ENCODE measurements at places on chromosomes 11 and 22.

DNA sequence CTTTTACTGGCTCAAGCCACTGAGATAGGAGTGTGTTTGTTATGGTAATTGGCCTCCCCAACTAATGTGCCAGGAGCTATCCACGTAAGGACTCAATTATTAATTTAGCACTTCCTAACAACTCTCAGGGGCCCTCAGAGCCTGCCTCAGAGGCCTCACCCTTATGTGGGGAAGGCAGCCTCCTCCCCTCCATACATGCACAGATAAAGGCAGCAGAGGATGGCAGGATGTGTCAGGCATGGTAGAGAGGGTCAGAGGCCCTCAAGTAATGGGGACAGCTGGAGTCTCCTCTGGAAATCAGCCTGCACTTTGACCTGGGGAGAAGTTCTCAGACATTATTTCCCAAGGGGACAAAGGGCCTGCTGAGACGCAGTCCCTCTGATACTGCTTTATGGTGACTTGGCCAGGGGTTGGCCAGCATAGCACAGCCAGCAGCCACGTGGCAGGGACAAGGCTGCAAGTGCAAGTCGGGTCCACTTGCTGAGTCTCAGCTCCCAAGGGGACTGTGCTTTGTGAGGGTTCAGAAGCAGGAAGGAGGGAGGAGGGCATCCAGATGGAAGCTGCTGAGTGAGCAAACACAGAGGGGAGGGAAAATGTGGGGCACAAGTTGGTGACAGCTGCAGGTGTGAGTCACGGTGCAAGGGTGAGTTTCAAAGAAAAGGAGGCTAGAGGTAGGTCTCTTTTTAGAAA lies 17.0 kb downstream of the MOGAT2 start:
- DNase-seq: no peak

DNA sequence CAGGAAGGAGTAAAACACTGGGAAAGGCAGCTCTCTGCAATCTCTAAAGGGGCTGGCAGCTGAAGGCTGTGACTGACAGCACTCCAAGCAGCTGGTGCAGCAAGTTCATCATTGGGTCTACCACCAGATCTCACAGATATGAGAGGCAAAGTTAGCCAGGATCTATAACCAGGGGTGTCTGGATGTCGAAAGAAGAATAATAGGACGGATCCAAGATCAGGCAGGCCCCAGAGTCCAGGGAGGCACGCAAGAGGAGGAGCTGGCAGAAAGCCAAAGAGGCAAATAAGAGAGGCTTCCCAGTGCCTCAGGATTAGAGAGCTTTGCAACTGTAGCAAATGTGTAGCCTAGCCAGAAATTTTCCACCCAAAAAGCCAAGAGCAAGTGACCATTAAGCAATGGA lies 77.1 kb downstream of the RBMXL2 start:
- DNase-seq: no peak

GRCh38 chr11:72478669-72479068 lies 44.3 kb upstream of the CLPB start:
- DNase-seq: no peak

DNA sequence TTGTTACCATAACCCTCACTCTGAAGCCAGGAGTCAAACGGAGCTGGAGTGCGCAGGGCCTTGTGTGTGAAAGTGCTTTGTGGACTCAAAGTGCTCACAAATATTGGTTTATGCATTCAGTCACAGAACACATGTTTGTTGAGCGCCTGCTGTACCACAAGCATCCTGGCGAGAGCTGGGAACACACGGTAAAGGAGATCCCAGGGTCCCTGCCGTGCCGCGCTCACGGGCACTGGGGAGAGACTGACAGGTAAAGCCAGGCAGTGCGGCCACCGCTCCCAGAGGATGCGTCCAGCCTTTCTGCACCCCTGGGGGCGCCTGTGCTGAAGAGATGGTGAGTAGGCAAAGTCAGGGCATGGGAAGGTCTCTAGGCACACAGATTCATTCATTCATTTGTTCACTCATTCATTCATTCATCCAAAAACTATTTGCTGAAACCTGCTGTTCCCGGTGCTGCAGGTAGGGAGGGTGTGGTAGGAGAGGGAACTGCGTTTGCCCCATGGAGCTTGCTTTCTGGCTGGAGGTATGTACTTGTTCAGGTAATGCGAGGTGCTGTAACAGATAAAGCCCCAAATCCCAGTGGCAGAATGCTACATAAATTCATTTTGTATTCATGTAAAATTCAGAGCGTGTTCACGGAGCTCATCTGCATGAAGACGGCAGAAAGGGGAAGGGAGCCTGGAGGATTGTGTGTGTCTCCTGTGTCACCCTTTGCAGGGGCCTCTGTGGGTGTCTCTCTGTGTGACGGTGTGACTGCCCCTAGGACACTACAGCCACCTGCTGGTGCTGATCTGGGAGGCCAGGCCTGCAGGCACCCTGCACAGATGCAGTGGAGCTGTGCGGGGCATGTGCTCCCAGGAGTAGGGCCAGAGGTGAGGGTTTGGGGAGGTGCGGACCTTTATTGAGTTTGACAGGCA lies 167.0 kb upstream of the B3GAT1 start:
- DNase-seq: no peak

- DNase-seq: no peak
Observed at GRCh38 chr11:29119707-29120618, 896.9 kb downstream of the KCNA4 start.

- peak; percentile 30 for DNase-seq
Observed at GRCh38 chr22:24768537-24769374, 5.8 kb downstream of the PIWIL3 start.

GRCh38 chr22:41957941-41958556 lies 6.1 kb downstream of the SMIM45 start:
- no peak for DNase-seq

DNA sequence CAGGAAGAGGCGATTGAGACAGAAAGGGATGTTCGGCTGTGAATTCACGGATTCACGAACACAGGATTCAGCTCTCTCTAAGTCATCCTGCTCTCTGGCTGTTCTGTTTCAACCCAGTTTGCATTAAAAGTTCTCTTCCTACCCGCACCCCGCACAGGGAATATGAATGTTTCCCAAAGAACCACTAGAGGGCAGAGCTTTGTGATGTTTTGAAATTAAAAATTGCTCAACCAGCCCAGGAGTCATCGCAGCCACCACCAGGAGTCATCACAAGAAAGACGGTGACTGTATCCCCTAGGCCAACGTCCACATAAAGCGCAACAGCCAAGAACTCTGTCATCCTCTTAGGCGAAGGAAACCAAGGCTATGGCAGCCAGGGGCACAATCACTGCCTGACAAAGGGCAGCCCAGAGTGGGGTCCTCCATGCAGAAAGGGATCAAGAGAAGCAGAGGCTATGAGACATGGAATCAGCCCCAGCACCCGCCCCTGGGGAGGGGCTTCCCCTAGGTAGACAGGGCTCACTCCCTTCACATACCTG lies 122.4 kb downstream of the WT1 start:
- DNase-seq: no peak

DNA sequence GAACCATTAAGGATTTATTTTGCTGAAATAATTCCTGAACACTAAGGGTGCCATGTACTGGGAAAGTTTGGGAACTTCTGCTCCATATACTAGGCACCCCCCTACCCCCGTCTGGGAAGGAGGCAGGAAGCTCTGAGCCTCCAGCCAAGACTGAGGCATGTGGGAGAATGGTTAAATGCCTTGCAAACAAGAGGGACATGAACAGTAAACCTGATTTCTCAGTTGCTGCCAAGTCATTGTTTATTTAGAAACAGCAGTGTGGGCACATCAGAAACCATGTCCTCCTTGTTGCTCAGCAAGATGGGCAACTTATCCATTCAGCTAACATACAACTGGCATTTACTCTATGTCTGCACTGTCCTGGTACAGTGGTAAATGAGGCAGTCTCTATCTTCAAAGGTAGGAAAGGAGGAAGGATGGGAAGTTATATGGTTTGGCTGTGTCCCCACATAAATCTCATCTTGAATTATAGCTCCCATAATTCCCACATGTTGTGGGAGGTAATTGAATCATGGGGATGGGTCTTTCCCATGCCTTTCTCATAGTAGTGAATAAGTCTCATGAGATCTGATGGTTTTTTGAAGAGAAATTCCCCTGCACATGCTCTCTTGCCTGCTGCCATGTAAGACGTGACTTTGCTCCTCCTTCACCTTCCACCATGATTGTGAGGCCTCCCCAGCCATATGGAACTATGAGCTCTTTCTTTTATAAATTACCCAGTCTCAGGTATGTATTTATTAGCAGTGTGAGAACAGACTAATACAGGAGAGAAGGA lies 459.1 kb downstream of the MIAT start:
- no peak for DNase-seq

DNA sequence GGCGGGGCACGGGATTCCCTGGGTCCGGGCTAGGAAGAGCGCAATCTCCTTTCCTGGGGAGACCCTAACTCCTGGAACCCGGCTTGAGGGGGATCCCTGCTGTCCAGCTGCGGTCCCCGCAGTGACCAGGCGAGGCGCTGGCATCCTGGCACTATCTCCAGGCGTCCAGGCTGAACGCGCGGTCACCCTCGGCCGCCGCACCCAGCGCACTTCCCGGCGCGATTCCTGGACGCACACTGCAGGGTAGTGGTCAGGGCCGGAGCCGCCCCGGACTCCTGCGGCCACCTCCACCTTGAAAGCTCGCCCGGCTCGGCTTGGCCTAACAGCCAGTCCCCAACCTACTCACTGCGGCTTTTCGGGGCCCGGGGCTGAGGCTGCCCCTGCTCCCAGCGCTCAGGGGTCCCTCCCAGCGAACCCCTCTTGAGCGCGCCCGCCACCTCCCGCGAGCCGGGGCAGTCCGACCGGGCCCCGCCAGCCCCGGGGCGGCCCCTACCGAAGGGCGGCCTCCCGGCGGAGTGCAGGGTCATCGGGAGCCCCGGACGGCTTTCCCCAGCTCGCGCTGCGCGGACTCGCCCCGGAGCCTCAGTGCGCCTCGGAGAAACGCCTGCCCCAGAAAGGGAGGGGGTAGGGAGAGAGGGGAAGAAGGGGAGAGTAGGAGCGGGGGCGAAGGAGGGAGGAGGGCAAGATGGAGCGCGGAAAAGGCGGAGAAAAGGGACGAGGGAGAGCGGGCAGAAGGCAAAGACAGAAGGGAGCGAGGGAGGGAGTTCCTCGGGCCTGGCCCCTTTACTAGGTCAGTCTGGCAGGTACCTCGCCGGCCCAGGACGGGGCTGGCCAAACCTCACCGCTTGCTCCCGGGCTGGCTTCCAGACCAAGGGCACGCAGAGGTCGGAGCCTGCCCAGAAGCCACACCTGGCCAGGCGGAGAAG lies 1.0 kb downstream of the POU2AF3 start:
- DNase-seq: no peak

DNA sequence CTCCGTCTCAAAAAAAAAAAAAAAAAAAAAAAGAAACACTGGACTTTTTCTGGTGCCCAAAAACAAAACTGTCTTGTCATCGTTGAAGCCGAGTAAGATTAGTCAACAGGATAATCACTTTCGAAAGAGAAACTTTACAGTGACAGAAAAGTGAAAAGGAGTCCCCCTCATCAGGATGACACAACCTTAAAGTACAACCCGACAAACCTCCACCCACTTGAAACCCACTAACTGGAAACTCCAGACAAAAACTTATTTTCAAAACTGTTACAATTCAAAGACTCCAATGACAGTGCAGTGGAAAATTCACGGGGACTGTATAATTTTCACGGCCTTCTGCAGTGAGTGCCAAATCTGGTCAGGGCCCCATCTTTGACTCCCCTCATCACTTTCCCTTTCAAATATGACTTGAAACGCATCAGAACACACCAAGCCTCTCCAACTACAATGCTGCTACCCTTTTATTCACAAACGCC lies 1.3 kb downstream of the DENND5A start:
- peak; percentile 40 for DNase-seq

DNA sequence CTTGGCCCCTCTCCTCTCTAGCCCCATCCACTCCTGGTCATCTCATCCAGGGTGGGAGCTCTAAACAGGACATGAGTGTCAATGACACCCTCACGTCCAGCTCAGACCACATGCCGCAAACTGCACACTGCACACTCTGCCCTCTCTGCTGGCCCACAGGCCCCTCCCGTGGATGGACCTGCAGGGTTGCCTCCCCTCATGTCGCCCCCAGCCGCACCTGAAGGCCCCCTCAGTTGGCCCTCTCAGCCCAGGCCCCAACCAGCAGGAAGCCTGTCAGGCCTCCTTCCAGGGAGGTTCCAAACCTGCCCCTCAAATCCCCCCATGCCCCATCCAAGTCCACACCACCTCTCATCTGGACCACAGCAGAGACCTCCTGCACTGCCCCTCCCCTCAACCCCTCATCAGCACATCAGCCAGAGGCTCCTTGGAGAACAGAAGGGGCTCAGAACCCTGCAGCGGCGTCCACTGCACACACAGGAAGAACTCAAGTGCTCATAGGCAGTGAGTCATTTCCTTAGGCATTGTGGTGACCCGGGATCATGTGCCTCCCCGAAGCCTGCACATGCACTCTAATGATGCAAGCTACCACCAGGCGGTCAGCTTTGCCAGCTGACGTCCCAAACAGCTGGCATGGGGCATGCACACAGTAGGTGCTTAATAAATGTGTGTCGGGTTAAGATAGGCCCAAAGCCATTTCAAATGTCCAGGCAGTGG lies 12.9 kb upstream of the CDKN1C start:
- no peak for DNase-seq

DNA sequence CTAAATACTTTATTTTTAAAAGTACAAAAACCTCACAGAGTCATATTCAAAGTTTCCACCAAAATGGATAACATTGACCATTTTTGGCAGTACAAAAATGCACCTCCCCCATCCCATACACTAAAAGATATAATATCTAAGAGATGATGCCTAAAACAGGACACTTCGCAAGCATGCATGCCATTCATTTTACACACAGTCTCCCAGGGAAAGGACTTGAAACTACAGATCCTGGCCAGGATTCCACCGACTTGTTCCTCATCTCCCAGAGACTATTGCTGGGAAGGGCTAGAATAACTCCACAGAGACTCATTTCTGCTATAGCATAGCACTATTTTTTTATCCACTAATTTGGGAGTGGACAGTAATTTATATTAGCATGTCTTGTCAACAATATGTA lies 81.7 kb downstream of the MTNR1B start:
- no peak for DNase-seq

GRCh38 chr22:38355275-38355674 lies 38.0 kb upstream of the CSNK1E start:
- DNase-seq: no peak

GRCh38 chr22:38442967-38443627 lies 11.9 kb downstream of the KCNJ4 start:
- no peak for DNase-seq

DNA sequence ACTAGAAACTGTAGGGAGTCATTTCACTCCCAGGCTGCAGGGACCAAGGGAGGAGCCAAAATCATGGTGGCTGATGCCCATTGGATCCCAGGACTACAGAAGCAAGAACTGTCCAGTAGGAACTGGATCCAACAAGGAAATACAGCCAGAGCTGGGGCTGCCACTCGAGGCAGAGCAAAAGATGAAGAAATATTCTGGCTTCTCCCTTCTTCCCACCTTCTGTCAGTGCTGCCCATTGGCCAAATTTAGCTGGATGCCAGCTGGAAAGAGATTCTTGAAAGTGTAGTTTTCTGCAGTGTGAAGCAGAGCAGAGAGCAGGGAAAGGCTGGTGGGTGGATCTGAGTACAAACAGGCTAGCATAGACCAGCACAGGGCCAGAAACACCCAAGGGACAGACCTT lies 45.6 kb downstream of the COMMD9 start:
- no peak for DNase-seq

GRCh38 chr11:16785520-16786128 lies 47.2 kb downstream of the C11orf58 start:
- DNase-seq: peak; percentile 42

Data from activated CD4-positive, alpha-beta T cell treated with anti-CD3 and anti-CD28 coated beads, Interleukin-2, amount 50 U/mL, for 4 hours (primary cell).